ENCODE measurements at places on chromosomes 13 and 19. TPM values are rescaled to one million over a fixed set of nuclear protein-coding genes. Genes with fewer than 3 reads are reported as not detected.

KLK3 gene
- not detected for total RNA-seq

RETN gene
- not detected for total RNA-seq

DACT3 gene
- 0.13 TPM for total RNA-seq

NBEA gene
- 1.2 TPM for total RNA-seq

LIPE gene
- total RNA-seq, result 7.6 TPM

RNF225 gene
- total RNA-seq, result 1.9 TPM

PRDX2 gene
- 148 TPM for total RNA-seq

Data from bronchial epithelial cell (primary cell).